Right kidney (tissue), 9 donors: ENCODE measurements at places on chromosomes 5 and 9.

DNA sequence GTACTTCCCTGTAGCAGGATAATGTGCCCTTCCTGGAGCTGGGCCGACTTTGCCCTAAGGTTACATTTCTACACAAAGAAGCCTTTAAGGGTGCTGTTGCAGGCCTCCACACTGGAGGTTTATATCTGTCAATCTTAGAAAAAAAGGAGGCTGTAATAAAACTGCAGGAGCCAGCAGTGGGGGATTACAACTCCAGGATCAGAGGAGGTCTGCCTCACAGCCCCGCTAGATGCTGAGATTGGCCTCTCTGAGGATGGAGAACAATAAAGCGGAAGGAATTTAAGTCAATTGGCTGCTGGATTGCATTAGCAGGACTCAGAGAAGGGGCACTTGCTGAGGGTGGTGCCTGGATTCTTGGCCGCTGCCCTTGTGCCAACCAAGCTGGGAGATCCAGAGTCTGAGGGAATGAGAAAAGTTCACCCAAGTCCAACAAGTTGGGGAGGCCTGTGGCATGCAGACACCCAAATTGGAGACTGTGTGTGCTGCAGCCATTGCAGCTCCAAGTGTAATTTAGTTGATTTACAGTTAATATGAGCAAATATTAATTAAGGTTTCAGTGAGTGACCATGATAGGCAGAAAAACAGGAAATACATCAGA is 99.0 kb upstream of the SSBP2 start:
- no peak for DNase-seq

- no peak for DNase-seq
These were observed 556.2 kb downstream of the TLE4 start for GRCh38 chr9:80127920-80128319.

- no peak for DNase-seq
These were observed 15.2 kb downstream of the RNF180 start for GRCh38 chr5:64180661-64181343.

GRCh38 chr5:135831439-135831838 is 3.0 kb upstream of the SLC25A48 start:
- no peak for DNase-seq

GRCh38 chr5:4453655-4454054 is 686.5 kb upstream of the ADAMTS16 start:
- DNase-seq, result no peak

- no peak for DNase-seq
These were observed 16.8 kb downstream of the TRAF2 start for GRCh38 chr9:136903041-136903554.

DNA sequence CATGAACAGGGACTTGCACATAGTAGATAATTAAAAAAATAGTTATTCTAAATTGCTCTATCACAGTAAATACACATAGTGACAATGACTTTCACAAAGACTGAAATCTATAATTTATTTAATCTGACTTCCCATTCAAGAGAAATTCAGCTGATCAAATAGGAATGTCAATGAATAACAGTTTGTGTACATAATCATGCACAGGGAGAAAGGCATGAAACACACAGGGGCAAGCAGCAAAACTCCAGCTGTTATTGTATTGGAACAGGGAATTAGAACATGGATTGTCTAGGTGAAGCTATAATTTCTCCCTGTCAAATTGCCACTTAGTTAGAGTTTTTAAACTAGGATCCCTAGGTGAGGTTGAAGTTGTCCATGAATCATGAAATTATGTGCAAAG is 99.9 kb downstream of the HCN1 start:
- DNase-seq, result no peak

- DNase-seq, result no peak
These were observed 4.8 kb downstream of the NKD2 start for GRCh38 chr5:1013238-1013947.

DNA sequence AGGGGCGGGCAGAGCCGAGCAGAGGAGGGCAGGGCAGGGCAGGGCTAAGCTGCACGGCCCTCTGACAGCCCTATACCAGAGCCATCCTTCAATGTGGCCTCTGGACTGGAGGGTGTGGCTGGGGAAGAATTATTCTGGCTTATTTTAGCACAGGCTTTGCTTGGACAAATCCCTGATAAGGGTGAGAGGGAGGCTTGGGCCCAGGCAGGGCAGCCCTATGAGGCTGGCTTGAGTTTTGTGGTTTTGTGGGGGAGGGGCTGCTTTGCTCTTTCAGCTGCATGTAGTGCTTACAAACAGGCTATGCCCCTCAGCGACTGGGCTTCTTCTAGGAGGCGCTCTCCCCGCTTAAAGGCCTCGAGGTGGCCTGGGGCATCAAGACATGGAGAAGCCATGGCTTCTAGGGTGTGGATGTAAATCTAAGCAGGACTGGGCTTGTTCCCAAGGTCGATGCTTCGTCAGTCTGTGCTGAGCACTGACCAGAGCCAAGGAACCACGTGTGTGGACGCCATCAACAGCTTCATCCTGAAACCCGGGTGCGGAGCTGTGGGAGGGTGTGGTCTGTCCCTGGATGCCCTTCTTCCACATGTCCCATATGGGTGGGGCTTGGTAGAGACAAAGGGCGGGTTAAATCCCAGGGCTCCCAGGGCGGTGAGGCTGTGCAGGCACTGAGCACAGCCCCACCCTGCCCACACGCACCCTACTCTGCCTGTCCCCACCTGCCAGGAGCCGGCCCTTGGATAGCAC is 45.7 kb upstream of the IPPK start:
- no peak for DNase-seq

GRCh38 chr9:126205845-126206498 is 120.7 kb upstream of the MVB12B start:
- no peak for DNase-seq

GRCh38 chr5:179878222-179879002 is 19.8 kb upstream of the MRNIP start:
- DNase-seq, result no peak

GRCh38 chr5:131635684-131636572 is 899 bp upstream of the RAPGEF6 start:
- no peak for DNase-seq
